Thymus (tissue), 14 donors: ENCODE measurements at places on chromosomes 12 and 14. TPM values are rescaled to one million over a fixed set of nuclear protein-coding genes. Genes with fewer than 3 reads are reported as not detected.

- no peak for DNase-seq
Observed at GRCh38 chr12:31843398-31844095, 114.7 kb upstream of the AMN1 start.

GRCh38 chr12:48031135-48031960 is 27.1 kb upstream of the COL2A1 start:
- no peak for DNase-seq

- no peak for DNase-seq
Observed at GRCh38 chr12:66119229-66119869, 11.2 kb downstream of the LLPH start.

CCDC177 gene
- 0.05 TPM for total RNA-seq
